Gastroesophageal sphincter (tissue), 4 donors: ENCODE measurements at places on chromosomes 7 and 10. TPM values are rescaled to one million over a fixed set of nuclear protein-coding genes. Genes with fewer than 3 reads are reported as not detected.
A peak's percentile ranks its signal among the peaks of the same experiment; 100 is the strongest.

RSPH10B2 gene
- total RNA-seq, result not detected

PON1 gene
- total RNA-seq, result not detected

GPC2 gene
- total RNA-seq, result 3.4 TPM

DNA sequence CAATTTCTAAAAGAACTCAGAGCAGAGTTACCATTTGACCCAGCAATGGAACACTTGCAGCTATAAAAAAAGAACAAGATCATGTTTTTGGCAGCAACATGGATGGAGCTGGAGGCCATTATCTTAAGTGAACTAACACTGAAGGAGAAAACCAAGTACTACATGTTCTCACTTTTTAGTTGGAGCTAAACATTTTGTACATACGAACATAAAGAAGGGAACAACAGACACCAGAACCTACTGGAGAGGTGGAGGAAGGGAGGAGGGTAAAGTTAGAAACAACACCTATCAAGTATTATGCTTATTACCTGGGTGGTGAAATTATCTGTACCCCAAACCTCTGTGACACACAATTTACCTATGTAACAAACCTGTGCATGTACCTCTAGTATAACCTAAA is 329.5 kb downstream of the ATRNL1 start:
- ATAC-seq, result no peak
- H3K27me3 ChIP-seq, result no peaks in the 10 kb centered on the region
- H3K4me1 ChIP-seq, result no peaks in the 10 kb centered on the region
- H3K4me3 ChIP-seq, result no peak overlapping the region
- no peak overlapping the region for H3K27ac ChIP-seq
- H3K36me3 ChIP-seq, result no peaks in the 10 kb centered on the region

DNA sequence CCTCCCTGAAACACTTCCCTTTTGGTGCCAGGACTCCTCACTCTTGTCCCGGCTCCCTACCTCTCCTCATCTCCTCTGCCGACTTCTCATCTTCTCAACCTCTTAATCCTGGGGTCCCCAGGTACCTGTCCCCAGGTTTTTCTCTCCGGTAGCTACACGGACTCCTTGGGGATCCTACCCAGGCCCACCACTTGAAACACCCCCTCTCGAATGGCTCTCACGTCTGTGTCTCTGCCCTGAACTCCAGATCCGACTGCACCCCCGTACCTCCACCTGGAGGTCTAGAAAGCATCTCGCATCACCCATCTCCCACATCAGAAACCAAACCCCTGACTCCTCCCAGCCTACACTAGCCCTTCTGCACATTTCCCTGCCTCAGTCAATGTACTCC is 4.8 kb downstream of the TBATA start:
- no peak overlapping the region for H3K27ac ChIP-seq
- no peaks in the 10 kb centered on the region for H3K36me3 ChIP-seq
- H3K4me3 ChIP-seq, result no peak overlapping the region
- H3K27me3 ChIP-seq, result no peaks in the 10 kb centered on the region
- ATAC-seq, result no peak

GRCh38 chr7:83162402-83163256 is at the start of gene PCLO:
TSS of gene PCLO (minus strand) at chr7:83162884. CDS start at chr7:83162592, 292 bp downstream.
- ATAC-seq, result peak; percentile 90
- H3K27me3 ChIP-seq, result peaks cover 6% of the 10 kb centered on the region
- peaks cover 16% of the 10 kb centered on the region for H3K4me1 ChIP-seq
- H3K36me3 ChIP-seq, result no peaks in the 10 kb centered on the region
- peak within 1 kb of the TSS; percentile 52 for H3K27ac ChIP-seq
- H3K4me3 ChIP-seq, result peak within 1 kb of the TSS; percentile 63

- H3K4me3 ChIP-seq, result no peak overlapping the region
- no peaks in the 10 kb centered on the region for H3K4me1 ChIP-seq
- ATAC-seq, result no peak
These were observed 42.9 kb downstream of the ANTXRL start for GRCh38 chr10:46329690-46330016.
